T-helper 22 cell (primary cell): ENCODE measurements at places on chromosomes 1 and 21.

- DNase-seq: no peak
Measured at GRCh38 chr1:15948595-15949452, 27.1 kb downstream of the ZBTB17 start.

DNA sequence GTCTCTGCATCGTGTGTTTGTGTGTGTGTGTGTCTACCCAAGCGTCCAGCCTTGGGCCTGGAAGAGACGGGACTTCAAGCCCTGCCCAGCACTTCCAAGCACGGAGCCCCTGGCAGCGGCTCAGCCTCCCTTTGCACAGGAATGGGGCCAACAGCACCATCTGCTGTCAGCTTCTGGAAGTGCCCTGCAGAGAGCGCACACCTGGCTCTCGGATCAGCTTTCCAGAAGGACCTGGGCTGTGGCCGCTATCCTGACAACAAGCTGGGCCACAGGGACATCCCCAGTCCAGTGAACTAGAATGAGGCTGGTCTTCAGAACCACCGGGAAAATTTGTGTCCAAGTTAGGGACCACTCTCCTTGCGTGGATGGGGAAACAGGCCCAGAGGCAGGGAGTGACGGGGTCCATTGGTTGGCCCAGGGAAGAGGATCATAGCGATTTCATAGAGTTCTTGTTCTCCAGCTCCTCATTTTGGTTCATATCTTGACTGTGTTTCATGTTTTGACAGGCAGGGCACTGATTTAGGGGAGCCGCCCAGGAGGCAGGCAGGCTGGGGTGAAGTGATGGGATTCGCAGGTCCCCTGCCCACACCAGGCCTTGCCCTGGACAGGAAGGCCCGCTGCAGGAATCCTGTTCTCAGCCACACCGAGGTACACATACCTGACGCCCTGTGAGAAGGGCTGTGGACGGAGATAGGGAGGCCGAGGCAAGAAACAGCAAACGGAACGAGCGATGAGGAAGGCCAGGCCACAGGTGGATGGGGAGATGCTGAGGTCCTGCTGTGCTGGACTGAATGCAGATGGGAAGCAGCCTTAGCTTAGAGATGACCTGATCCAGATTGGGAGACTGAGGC lies 38.4 kb downstream of the TAS1R2 start:
- DNase-seq: no peak

GRCh38 chr1:46553506-46553905 lies 2.1 kb upstream of the KNCN start:
- no peak for DNase-seq

- no peak for DNase-seq
Measured at GRCh38 chr1:222331340-222331739, 216.6 kb downstream of the HHIPL2 start.

DNA sequence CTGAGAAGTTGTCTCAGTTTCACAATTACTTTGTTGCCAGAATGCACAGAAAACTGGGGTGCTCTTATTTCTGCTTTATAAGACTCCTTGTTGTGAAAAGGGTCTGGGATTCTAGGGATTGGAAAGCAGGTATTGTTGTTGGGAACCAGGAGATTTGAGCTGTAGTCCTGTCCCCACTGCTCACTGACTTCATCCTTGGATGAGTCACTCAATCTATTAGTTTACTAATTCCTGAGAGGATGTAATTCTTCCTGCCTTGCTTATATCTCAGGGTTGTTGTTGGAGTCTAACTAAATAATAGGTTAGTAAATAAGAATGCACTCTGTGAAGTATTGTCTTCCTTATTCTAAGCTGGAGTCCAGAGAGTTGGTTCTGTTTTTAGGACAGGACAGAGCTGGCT lies 172.5 kb upstream of the GALNT2 start:
- DNase-seq: no peak

GRCh38 chr1:93770640-93771039 lies 89.0 kb upstream of the BCAR3 start:
- DNase-seq: no peak

- peak; percentile 29 for DNase-seq
Measured at GRCh38 chr1:235648954-235649367, 623 bp downstream of the GNG4 start.
